ENCODE measurements at places on chromosomes 6 and 20.
A peak's percentile ranks its signal among the peaks of the same experiment; 100 is the strongest.

- DNase-seq, result no peak
Measured at GRCh38 chr6:135451617-135452190, 45.8 kb downstream of the AHI1 start.

GRCh38 chr20:41168281-41169161, 31.2 kb downstream of the PLCG1 start:
- DNase-seq, result no peak

GRCh38 chr6:5359417-5359816, 98.1 kb downstream of the FARS2 start:
- no peak for DNase-seq

DNA sequence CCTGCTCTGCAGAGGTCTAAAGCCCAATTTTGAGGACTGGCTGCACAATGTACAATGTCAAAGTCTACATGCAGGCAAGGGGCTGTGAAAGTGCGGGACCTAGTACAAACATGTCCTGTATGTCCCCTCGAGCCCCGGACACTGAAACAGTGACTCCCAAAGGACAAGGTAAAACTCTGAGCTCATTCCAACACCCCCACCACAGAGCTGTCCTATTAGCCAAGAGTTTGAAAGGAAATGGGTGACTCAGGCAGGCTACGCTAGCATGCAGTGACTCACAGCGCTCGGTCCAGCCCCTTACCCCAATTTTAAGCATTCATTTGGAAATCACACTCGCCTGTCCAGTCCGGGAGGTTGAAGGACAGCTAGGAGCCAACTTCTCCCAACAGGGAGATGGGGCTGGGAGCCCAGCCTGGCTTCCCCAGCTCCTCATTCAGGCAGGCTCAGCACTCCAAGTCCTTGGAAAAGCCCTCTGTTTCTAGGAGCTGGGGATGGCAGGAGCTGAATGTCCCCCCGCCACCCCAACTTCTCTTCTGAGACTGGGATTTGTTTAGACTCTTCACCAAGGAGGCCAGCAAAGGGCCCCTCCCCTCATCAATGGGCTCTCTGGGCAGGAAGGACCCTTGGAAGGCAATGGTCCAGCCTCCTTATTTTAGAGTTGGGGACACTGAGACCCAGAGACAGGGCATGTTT, 3.9 kb downstream of the SDC4 start:
- DNase-seq, result no peak

DNA sequence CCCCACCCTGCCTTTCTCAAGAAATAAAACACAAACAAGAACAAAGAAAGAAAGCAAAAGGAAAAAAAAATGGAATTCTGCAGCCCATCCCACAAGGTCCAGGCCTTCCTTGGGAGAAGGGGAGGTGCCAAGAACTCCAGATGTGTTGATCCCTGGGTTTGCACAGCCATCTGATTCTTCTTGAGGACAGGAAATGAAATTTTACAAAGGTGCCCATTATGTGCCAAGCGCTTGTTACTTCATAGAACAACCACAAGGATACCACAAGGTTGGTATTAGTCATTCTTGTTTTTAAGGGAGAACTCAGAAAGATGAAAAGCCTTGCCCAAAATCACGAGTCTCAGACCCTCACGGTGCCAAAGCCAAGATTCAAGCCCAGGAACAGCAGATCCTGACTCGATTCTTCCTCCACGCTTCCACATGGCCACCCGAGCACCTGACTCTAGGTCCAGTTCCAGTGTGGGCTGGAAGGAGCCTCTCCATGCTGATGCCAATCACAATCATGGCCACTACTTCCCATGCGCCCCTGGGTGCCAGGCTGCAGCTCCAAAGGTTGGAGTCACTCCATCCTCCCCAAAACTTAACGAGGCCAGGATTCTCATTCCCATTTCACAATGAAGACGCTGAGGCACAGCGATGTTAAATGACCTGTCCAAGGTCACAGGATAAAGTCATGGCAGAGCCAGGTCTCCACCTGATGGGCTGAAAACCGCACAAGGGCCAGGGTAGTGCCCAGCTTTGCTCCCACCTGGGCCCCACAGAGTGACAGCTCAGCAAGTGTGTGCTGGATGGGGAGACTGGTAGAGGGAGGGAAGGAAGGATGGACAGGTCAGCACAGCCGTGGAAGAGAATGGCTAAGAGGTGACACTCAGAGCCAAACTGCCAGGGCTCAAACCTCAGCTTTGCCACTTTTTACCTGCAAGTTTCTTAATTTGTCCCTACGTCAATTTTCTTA, 66.7 kb upstream of the TOP1 start:
- DNase-seq, result no peak

- peak; percentile 35 for DNase-seq
Measured at GRCh38 chr20:50635676-50636600, 55.4 kb downstream of the RIPOR3 start.

- no peak for DNase-seq
Measured at GRCh38 chr20:47150403-47151152, 205.9 kb downstream of the ZMYND8 start.

DNA sequence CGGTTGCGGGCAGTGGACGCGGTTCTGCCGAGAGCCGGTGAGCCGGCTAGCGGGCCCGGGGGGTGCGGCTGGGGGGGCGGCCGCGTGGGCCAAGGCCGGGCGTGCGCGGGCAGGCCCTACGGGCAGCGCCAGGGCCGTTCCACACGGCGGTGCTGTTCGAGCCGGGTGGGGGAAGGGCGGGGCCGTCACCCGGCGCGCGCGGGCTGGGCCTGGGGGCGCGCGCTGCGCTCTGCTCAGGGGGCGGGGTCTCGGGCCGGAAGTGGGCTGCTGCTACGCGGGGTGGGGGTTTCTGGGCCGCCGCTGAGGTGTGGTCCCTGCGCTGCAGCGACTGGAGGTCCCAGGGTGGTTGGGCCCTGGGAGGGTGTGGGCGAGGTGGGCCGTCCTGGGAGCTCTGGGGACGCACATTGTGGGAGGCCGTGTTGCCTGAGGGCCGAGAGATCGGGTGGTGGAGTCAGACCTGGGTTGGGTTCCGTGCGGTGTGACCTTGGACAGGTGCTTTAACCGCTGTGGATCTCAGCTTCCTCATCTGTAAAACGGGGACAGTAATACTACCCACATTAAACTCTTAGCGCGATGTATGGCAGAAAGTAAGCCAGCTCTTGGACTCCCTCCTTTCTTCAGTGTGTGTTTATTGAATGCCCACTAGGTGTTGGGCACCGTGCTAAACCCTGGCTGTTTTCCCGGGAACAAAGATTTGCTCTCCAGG, 391 bp downstream of the MAPRE1 start:
- DNase-seq, result peak; percentile 84

DNA sequence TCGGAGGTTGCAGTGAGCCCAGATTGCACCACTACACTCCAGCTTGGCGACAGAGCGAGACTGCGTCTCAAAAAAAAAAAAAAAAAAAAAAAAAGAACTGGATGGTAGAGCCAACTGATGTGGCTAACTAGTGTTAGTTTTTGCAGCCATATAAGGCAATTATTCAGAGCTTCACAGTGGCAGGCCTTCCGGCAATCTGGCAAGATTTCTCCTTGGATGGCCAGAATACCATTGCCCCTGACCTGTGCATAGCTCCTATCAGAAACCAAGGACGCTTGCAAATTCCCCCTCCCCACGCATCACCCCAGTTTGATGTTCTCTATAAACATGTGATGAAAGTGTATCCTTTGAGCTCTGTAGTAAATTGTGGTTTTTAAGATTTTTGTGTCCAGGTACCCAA, 127.0 kb downstream of the RNF144B start:
- DNase-seq, result no peak

GRCh38 chr6:168441434-168442391, 729 bp downstream of the SMOC2 start:
- no peak for DNase-seq

GRCh38 chr20:37315452-37316110, 26.1 kb downstream of the MANBAL start:
- DNase-seq, result no peak

DNA sequence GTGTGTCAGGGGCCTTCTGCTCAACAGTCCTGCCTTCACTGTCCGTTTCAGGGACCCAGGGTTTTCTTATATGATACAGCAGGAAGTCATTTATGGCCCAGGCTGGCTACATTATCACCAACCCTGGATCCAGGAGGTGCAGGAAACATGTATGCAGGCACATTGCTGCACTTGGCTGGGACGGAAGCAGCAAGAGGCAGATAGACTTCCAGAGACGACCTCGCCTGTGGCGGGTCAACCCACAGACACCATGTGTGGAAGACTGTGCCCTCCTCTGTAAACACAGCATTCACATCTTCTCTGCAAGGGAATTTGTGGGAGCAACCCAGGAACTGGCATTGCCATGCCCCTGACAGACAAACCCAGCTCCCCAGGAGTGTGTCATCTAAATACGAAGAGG, 43.7 kb downstream of the TBC1D7 start:
- DNase-seq, result no peak

DNA sequence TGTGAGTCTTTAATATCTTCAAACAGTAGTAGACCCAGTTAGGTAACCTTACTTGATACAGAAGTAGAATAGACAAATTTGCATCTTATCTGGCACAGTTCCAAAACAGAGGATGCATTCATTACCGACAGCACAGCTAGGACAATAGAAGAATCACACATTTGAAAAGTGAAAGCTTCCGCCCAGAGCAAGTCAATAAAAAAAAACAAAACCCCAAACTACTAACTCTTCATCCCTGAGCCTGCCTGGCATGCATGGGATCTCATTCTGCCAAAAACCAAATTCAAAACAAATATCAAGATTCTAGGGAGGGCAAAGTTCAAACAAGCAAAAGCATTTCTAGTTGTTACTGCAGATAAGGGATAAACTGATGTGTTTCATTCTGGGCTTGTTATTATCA, 235.4 kb downstream of the BTBD9 start:
- DNase-seq, result no peak

GRCh38 chr6:21808551-21809242, 215.1 kb downstream of the SOX4 start:
- no peak for DNase-seq

DNA sequence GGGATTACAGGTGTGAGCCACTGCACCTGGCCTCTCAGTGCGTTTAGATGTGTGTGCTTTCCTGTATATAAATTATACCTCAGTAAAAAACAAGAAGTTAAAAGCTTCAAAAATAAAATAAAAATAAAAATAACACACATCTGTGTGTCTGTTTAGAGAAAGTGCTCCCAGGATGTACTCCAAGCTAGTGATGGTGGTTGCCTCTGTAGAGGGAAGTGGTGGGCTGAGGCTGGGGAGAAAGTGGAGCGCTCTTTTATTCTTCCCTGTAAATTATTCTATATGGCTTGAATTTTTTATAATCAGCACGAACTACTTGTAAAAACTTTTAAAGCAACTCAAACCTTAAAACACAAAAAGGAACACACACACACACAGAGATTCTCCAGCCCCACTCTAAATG, 29.0 kb downstream of the PTGIS start:
- DNase-seq, result no peak

DNA sequence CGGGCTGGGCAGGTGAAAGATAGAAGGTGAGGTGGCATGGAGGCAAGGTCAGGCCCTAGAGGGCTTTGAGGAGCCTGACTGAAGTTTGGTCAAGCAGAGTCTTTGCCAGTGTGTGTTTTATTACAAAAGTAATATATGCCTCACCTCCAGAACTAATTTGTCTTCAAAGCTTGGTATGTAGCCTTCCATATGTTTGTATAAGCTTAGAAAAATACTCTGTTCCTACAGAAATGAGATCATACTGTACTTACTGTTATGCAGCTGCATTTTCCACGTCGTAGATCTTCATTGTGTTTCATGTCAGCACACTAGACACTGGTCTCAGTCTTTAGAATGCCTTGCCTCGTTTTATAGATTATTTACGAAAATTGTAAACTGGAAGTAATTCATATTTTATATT, 61.8 kb downstream of the ANKS1A start:
- no peak for DNase-seq

DNA sequence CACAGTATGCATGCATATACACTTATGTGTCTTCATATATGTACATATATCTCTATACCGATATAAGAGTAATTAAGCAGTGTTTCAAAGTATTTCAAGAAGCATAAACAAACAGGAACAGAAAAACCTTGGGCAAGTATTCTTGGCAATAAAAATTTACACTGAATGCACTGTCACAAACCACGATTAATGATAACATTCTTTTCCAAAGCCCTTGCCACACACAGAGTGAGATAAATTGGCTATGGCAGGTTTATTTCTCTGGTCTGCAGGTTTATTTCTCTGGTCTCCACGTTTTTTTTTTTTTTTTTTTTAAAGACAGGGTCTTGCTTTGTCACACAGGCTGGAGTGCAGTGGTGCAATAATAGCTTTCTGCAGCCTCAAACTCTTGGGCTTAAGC, 73.0 kb downstream of the PPP1R3G start:
- no peak for DNase-seq

- no peak for DNase-seq
Measured at GRCh38 chr6:100614386-100614785, 149.7 kb upstream of the SIM1 start.

- DNase-seq, result no peak
Measured at GRCh38 chr6:74597840-74598239, 608.0 kb downstream of the COL12A1 start.

DNA sequence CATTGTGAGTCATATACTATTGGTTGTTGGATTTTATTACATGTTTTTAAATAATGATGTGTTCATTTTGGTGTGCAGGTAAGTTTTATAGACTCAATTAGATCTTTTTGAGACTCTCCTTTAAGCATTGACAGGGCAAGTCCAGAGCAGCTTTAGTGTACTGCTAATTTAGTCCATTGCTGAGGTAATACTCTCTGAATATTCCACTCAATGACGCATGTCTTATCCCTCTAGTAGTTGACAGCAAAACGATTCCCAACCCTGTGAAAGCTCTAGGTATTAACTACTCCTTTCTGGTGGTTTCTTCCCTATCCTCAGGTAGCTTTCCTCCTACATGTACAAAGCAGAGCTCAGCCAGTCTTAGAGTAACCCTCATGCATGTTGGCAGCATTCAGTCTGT, 373.5 kb upstream of the MAP3K7 start:
- DNase-seq, result no peak

- DNase-seq, result peak; percentile 67
Measured at GRCh38 chr6:158653577-158654354, 3.9 kb downstream of the SYTL3 start.

- DNase-seq, result no peak
Measured at GRCh38 chr20:58685988-58686387, 6.6 kb upstream of the NPEPL1 start.

Measured in stimulated activated CD4-positive, alpha-beta T cell treated with anti-CD3 and anti-CD28 coated beads, Interleukin-1b, Interleukin-23, amount 100 ng/mL, for 1 hour (primary cell).